ENCODE measurements at places on chromosomes 4 and X.
A peak's percentile ranks its signal among the peaks of the same experiment; 100 is the strongest.

GRCh38 chr4:122665161-122665929, 44.5 kb upstream of the IL21 start:
- DNase-seq: peak; percentile 46

DNA sequence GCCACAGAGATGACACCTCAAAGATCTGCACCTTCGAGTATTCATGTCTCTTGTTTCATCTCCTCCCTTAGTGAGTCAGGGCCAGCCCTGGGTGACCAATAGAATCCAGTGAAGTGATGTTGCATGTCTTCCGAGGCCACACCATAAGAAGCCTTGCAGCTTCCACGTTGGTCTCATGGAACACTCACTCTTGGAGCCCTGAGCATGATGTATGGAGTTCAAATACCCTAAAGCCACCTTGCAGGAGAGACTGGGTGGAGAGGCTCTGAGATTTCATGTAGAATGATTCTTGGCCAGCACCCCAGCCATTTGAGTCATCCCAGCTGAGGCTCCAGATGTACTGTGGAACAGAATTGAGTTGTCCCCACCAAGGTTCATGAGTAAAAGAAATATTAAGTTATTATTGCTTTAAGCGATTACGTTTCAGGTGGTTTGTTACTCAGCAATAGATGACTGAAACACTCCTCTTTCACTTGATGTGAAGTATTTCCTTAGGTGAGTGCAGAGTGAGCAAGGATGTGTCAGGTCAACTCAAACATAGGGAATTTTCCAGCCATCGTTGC, 5.0 kb upstream of the RP2 start:
- no peak for DNase-seq

GRCh38 chr4:77127215-77127614, 29.8 kb upstream of the CCNG2 start:
- no peak for DNase-seq

DNA sequence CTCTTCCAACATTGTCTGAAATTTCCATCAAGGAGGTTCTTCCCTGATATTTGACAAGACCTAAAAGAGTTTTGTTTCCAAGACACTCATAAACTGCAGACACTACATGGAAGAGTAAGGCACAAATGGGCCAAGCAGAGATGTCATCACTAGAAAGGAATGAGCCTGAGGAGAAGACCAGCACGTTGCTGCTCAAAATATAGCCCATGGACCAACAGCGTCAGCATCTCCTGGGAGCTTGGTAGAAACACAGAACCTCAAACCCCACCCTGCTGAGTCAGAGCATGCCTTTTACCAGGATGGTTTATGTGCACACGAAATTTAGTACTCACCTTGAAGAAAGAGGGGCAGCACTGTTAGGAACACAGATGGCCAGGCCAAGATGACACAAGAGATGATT, 128.7 kb upstream of the MID1 start:
- DNase-seq: peak; percentile 64

- DNase-seq: peak; percentile 58
These were observed 444.2 kb upstream of the SLIT2 start for GRCh38 chr4:19807505-19807904.

- peak; percentile 98 for DNase-seq
These were observed 215.2 kb upstream of the PSAPL1 start for GRCh38 chr4:7649741-7650531.

GRCh38 chr4:189147005-189147929, 793.4 kb upstream of the FRG1 start:
- DNase-seq: no peak

- DNase-seq: peak; percentile 29
These were observed 19.0 kb upstream of the PDE5A start for GRCh38 chr4:119647558-119647957.

GRCh38 chr4:19319607-19320006, 932.1 kb upstream of the SLIT2 start:
- no peak for DNase-seq

DNA sequence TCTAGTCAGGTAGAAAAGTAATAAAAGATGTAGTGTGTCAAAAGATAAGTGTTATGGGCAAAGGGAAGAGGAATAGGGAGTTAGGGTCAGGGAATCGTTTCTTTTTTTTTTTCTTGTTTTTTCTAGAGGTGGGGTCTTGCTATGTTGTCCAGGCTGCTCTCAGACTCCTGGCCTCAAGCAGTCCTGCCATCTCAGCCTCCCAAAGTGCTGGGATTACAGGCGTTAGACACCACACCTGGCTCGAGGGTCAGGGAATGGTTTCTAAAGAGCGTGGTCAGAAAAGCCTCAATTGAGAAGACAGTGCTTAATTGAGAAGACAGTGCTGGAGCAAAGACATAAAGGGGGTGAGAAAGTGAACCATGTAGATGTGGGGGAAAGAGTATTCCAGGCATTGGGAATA, 19.1 kb downstream of the SMARCAD1 start:
- no peak for DNase-seq

DNA sequence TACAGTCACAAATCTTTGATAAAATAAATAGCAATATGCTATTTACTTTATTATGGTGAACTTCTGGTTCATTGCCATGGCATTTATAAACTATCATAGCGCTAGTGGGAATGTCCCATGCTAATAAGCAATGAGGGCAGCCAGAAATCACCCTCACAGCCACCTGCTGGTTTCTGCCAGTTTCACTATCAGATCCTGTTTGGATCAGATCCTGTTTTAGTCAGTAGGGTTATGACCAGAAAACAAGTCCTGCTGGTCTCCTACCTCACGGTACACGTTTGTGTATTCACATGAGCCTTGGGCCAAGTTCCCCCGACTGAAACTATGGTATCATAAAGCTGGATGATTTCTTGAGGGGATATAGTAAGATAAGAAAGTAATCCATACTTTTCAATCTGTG, 17.7 kb downstream of the FOXR2 start:
- no peak for DNase-seq

GRCh38 chrX:1248331-1249061, 20.1 kb upstream of the CSF2RA start:
- no peak for DNase-seq

GRCh38 chr4:52640808-52641565, 18.1 kb downstream of the USP46 start:
- DNase-seq: peak; percentile 42

- peak; percentile 54 for DNase-seq
These were observed 675.2 kb upstream of the INTU start for GRCh38 chr4:126957556-126957955.

- no peak for DNase-seq
These were observed 137.7 kb downstream of the C4orf33 start for GRCh38 chr4:129233691-129234090.

- DNase-seq: no peak
These were observed 455.5 kb upstream of the FAM241A start for GRCh38 chr4:111689731-111690130.

DNA sequence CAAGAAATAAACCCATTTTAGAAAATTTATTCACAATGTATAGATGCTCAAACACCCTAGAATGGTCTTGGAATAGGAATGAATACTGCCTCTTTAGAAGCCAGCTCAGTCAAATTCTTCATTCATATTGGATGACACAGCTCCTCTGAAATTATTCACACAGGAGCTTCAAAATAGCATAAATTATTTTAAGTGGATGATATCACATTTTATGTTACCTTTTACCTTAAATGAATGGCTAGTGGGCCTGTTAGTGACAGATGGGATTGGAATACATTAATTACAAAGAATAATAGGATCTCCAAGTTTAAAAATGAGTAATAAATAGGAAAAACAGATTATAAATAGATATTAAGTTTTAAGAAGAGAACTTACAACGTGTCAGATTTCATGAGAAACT, 184.4 kb downstream of the GABRB1 start:
- DNase-seq: no peak

- no peak for DNase-seq
These were observed 250.0 kb upstream of the NDST3 start for GRCh38 chr4:117784266-117784665.
